AG04450 (cell line): ENCODE measurements at places on chromosomes 12 and 14.

GRCh38 chr12:45284096-45284901, 68.4 kb downstream of the ANO6 start:
- peak; percentile 61 for DNase-seq

GRCh38 chr14:103848175-103849077, 1.1 kb upstream of the PPP1R13B start:
- no peak for DNase-seq

- no peak for DNase-seq
Observed at GRCh38 chr12:28017126-28017872, 44.8 kb upstream of the PTHLH start.

- no peak for DNase-seq
Observed at GRCh38 chr14:77184396-77185092, 2.9 kb downstream of the TMEM63C start.

GRCh38 chr12:124448241-124448954, 119.0 kb downstream of the NCOR2 start:
- DNase-seq, result no peak

GRCh38 chr14:89650077-89650978, 233.3 kb upstream of the FOXN3 start:
- no peak for DNase-seq
